ENCODE measurements at places on chromosomes 1 and 21.

DNA sequence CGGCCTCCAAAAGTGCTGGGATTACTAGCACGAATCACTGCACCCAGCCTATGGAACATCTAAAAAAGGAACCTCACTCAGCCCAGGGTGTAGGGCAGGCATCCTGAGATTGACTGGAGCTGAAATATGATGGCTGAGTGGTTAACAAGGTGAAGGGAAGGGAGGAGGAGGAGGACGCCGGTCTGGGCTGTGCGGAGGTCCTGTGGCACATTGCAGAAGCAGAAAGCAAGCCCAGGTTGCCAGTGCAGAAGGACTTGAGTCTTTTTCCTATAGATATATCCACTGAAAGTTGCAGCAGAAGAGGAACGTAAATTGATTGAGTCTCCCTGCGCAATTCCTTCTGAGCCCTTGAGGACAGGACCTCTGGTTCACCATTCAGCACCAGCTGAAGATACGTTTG is 1.5 kb upstream of the KIF17 start:
- DNase-seq, result no peak
- H3K27ac ChIP-seq, result no peak overlapping the region
- peaks cover 10% of the 10 kb centered on the region for H3K4me1 ChIP-seq
- H3K4me3 ChIP-seq, result no peak overlapping the region

- H3K36me3 ChIP-seq, result no peaks in the 10 kb centered on the region
- DNase-seq, result peak; percentile 66
- no peak overlapping the region for H3K27ac ChIP-seq
- H3K4me3 ChIP-seq, result no peak overlapping the region
Measured at GRCh38 chr1:152461544-152461943, 47.5 kb upstream of the CRNN start.

DNA sequence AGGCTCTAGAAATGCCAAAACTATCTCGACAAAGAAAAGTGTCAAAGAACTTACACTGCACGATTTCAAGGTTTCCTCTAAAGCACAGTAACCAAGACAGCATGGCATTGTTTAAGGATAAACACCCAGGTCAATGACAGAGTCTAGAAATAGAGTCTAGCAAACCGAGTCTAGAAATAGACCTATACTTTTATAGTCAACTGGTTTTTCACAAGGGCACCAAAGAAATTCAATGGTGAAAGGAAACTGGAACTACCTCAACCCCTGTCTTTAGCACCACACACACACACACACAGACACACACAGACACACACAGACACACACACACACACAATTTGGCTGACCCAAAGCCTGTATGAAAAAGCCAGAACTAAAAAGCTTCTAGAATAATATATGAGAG is 67.1 kb upstream of the PGBD5 start:
- no peaks in the 10 kb centered on the region for H3K27me3 ChIP-seq
- no peaks in the 10 kb centered on the region for H3K4me1 ChIP-seq
- no peak for DNase-seq
- H3K27ac ChIP-seq, result peak overlapping the region; percentile 17
- H3K36me3 ChIP-seq, result no peaks in the 10 kb centered on the region
- H3K4me3 ChIP-seq, result no peak overlapping the region

DNA sequence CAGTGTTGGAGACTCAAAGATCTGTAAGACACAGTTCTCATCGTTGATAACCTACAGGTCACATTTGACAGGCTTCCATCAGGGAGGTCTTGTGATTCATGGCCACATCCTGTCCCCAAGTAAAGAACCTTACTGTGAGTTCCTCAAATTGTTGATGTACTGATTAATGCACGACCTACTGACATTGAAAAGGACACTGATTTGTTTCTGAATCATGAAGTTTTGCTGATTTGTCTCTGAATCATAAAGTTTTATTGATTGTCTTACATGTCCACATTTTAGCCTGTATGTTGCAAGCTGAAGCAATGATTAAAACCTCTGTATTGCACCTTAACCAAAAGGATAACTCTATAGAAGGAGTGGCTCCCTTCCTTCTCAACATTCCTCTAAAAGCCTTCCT is 476.3 kb upstream of the RUNX1 start:
- no peak overlapping the region for H3K27ac ChIP-seq
- no peaks in the 10 kb centered on the region for H3K36me3 ChIP-seq
- H3K4me3 ChIP-seq, result no peak overlapping the region
- H3K4me1 ChIP-seq, result no peaks in the 10 kb centered on the region

DNA sequence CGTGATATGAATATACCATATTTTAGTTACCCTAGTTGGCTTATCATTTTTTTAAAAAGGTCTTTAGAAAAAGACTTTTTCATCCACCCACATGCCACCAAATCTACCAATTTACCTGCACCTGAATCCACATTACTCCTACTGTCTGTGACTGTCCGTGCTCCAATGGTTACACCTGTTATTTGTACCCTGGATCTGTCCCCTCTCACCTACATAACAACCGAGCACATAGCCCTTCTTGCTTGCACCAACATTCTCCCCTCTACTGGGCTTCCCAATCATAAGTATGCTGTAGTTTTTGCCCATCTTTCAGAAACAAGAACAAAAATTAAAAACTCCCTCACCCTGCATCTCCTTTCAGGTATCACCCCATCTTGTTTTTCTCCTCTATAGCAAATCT is 17.6 kb downstream of the SOD1 start:
- peaks cover 9% of the 10 kb centered on the region for H3K36me3 ChIP-seq
- no peak overlapping the region for H3K4me3 ChIP-seq
- H3K4me1 ChIP-seq, result no peaks in the 10 kb centered on the region
- H3K27ac ChIP-seq, result no peak overlapping the region

GRCh38 chr1:72936151-72936740 is 653.9 kb upstream of the NEGR1 start:
- no peaks in the 10 kb centered on the region for H3K36me3 ChIP-seq
- H3K4me1 ChIP-seq, result no peaks in the 10 kb centered on the region
- no peak overlapping the region for H3K27ac ChIP-seq
- H3K4me3 ChIP-seq, result no peak overlapping the region
- DNase-seq, result no peak

DNA sequence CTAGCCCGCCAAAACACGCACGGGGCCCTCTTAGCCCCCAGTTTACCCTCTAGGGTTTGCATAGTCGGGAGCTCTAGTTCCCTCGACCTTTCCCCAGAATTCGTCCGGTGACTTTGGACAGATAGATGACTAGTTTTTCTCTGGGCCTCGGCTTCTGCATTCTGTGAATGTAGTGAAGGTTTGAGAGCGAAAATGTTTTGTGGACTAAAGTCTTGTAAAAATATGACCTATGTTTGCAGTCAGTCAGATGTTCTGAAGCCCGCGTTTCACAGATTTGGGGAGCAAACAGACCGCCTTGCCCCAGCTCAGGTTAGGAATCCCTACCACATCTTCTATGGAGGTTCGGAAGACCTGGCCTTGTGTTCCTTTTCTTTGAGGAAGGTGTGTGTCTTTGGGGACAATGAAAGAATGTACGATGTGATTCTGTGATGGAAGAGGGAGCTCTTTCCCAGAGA is 401 bp downstream of the UQCRH start:
- peak overlapping the region; percentile 99 for H3K27ac ChIP-seq
- no peaks in the 10 kb centered on the region for H3K27me3 ChIP-seq
- peak overlapping the region; percentile 91 for H3K4me3 ChIP-seq
- DNase-seq, result no peak
- no peaks in the 10 kb centered on the region for H3K36me3 ChIP-seq

GRCh38 chr1:24776821-24777220 is 31.6 kb downstream of the CLIC4 start:
- H3K27me3 ChIP-seq, result no peaks in the 10 kb centered on the region
- no peak overlapping the region for H3K27ac ChIP-seq
- no peak for DNase-seq
- H3K4me3 ChIP-seq, result no peak overlapping the region

DNA sequence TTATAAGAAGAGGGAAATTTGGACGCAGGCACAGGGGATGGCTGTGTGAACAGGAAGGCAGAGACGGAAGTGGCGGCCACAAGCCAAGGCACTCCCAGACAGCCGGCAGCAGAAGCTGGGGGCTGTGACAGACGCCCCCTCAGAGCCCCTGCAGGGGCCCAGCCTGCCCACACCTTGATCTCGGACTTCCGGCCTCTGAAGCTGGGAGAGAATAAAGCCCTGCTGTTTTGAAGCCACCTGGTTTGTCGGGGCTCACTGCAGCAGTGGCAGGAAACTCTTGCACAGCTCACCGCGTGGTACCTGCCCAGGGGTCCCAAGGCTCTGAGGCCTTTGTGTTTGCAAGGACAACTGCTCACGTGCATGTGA is 13.7 kb downstream of the MEGF6 start:
- H3K27me3 ChIP-seq, result no peaks in the 10 kb centered on the region
- no peak overlapping the region for H3K4me3 ChIP-seq
- no peaks in the 10 kb centered on the region for H3K36me3 ChIP-seq
- H3K4me1 ChIP-seq, result peaks cover 22% of the 10 kb centered on the region

- H3K27me3 ChIP-seq, result no peaks in the 10 kb centered on the region
- DNase-seq, result no peak
- H3K36me3 ChIP-seq, result no peaks in the 10 kb centered on the region
- H3K4me1 ChIP-seq, result no peaks in the 10 kb centered on the region
- no peak overlapping the region for H3K4me3 ChIP-seq
Measured at GRCh38 chr1:169025412-169025811, 81.1 kb upstream of the ATP1B1 start.

GRCh38 chr1:11501491-11501897 is 22.5 kb downstream of the DISP3 start:
- no peaks in the 10 kb centered on the region for H3K27me3 ChIP-seq
- no peaks in the 10 kb centered on the region for H3K4me1 ChIP-seq
- H3K4me3 ChIP-seq, result no peak overlapping the region
- no peaks in the 10 kb centered on the region for H3K36me3 ChIP-seq
- no peak for DNase-seq

GRCh38 chr1:56439610-56440264 is 139.6 kb downstream of the PLPP3 start:
- peaks cover 34% of the 10 kb centered on the region for H3K4me1 ChIP-seq
- no peaks in the 10 kb centered on the region for H3K36me3 ChIP-seq
- H3K27ac ChIP-seq, result peak overlapping the region; percentile 56
- no peaks in the 10 kb centered on the region for H3K27me3 ChIP-seq
- DNase-seq, result no peak

DNA sequence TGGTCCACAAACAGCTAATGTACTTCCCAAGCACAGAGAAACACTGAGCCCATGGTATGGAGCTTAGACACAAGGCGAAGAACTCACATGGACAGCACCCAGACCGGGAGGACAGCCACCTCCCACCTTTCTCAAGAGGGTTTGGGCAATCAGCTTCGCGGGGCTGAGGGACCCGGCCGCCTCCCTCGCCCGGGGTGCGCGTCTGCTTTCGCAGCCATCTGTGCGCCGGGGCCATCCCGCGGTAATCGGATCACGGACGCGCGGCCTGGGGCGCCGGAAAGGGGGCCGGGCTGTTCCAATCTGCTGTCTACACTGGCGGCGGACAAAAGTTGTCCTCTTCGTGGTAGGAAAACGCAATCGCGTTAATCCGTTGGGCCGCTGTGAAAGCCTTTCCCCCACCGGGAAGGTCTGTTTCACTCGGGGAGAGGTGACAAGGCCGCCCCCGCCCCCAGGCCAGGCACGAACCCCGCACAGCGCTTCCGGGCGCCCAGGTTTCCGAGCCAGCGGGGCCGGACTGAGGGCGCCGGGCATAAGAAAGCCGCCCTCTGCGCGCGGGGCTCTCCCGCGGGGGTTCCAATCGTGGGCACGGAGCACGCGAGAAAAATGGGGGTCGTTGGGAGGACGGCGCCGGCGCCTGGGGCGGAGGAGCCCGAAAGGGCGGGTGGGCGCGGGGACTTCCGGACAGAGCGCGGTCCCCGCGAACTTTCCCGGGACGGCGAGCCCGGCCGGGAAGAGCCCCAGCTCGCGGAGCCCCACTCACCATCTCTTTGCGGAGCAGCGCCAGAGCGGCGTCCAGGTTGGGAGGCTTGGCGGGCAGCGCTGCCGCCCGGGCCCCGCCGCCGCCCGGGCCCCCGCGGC is 664 bp downstream of the FAM89A start:
- peak overlapping the region; percentile 70 for H3K4me3 ChIP-seq
- peak overlapping the region; percentile 50 for H3K27ac ChIP-seq
- H3K4me1 ChIP-seq, result peaks cover 22% of the 10 kb centered on the region
- no peaks in the 10 kb centered on the region for H3K36me3 ChIP-seq

GRCh38 chr1:34695580-34695979 is 59.3 kb upstream of the GJB5 start:
- H3K36me3 ChIP-seq, result no peaks in the 10 kb centered on the region
- H3K4me3 ChIP-seq, result no peak overlapping the region
- no peak overlapping the region for H3K27ac ChIP-seq
- DNase-seq, result no peak

DNA sequence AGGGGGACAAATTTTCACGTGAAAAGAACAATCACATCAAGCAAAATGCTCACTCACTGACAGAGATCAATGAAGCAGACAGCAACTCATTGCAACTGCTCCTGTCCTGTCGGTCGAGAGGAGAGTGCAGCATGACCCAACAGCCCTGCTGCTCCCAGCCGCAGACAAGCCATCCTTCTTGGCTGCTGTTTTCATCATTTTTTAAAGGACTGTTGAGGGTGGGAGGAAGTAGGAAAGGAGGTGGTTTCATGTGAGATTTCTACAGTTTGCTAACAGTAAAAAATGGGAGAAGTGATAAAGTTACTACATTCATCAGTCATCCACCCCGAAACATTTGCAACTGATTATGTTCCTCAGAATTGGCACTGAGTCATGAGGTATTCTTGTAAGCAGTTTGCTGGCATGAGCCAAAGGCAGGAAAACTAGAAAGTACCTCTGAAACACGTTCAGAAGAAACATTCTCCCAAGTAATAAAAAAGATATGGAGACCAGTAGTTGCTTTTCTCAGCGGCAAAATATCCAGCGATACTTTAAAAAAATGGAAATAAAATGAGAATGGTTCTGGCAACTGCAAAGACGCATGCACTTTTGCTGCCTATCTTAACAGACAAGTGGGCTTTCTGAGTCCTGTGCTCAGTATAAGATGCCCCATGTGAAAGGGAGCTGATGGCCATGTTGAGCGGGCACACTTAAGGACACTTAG is 72.0 kb upstream of the CLDN14 start:
- no peak overlapping the region for H3K27ac ChIP-seq
- no peak for DNase-seq
- peaks cover 9% of the 10 kb centered on the region for H3K4me1 ChIP-seq
- no peak overlapping the region for H3K4me3 ChIP-seq
- H3K27me3 ChIP-seq, result no peaks in the 10 kb centered on the region

- no peak overlapping the region for H3K27ac ChIP-seq
- no peaks in the 10 kb centered on the region for H3K36me3 ChIP-seq
- no peak for DNase-seq
- H3K4me1 ChIP-seq, result no peaks in the 10 kb centered on the region
- H3K4me3 ChIP-seq, result no peak overlapping the region
Measured at GRCh38 chr1:73516451-73516850, 681.5 kb downstream of the LRRIQ3 start.

DNA sequence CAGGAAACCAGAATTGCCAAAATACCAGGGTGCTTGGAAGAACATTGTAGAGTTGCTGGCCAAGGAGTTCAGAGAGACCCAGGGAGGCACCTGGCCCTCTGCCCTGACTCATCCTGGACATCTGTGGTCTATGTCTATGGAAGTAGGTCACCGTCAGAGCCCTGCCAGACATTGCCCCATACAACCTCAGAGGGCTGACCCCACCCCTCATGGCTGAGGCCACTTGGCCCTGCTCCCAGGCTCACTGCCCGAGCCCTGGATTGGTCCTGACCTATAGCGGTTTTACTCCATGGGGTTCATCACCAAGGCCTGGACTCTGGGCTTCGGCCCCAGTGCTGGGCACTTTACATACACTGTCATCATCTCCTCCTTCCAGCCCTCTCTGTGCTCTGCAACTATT is 233.1 kb downstream of the PTPRU start:
- no peak overlapping the region for H3K4me3 ChIP-seq
- no peak overlapping the region for H3K27ac ChIP-seq
- no peaks in the 10 kb centered on the region for H3K4me1 ChIP-seq
- no peak for DNase-seq

- peak overlapping the region; percentile 87 for H3K27ac ChIP-seq
- DNase-seq, result no peak
- H3K27me3 ChIP-seq, result no peaks in the 10 kb centered on the region
- peaks cover 81% of the 10 kb centered on the region for H3K4me1 ChIP-seq
Measured at GRCh38 chr1:18949686-18950400, 6.6 kb downstream of the IFFO2 start.
